NCI-H2171 (cell line): ENCODE measurements at places on chromosomes 3 and 15.
A peak's percentile ranks its signal among the peaks of the same experiment; 100 is the strongest.

DNA sequence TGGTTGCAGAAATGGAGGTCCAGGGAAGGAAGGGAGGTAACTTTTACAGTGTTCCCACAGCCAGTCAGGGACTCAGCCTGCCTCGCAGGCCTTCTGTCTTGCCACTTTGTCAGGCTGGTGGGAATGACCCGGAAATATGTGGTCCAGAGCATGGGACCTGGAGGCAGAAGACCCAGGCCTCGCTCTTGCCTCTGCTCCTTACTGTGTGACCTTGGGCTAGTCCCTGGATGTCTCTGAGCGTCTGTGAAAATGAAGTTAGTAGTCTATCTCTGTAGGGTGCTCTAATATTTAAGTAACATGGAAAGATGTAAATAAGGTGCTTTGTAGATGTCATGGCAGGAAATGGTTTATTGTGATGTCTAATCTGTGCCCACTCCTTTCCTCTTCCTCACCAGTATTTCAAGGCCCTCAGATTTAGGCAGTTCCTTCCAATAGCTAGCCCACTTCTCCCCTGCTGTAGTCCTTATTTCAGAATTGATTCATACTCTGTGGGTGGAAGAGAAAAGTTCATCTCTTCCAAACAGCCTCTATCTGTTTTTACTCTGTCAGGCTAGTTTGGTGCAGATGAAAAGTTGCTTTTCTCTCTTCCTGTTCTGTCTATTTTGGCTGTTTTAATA is 9.1 kb downstream of the CORO2B start:
- DNase-seq = no peak

DNA sequence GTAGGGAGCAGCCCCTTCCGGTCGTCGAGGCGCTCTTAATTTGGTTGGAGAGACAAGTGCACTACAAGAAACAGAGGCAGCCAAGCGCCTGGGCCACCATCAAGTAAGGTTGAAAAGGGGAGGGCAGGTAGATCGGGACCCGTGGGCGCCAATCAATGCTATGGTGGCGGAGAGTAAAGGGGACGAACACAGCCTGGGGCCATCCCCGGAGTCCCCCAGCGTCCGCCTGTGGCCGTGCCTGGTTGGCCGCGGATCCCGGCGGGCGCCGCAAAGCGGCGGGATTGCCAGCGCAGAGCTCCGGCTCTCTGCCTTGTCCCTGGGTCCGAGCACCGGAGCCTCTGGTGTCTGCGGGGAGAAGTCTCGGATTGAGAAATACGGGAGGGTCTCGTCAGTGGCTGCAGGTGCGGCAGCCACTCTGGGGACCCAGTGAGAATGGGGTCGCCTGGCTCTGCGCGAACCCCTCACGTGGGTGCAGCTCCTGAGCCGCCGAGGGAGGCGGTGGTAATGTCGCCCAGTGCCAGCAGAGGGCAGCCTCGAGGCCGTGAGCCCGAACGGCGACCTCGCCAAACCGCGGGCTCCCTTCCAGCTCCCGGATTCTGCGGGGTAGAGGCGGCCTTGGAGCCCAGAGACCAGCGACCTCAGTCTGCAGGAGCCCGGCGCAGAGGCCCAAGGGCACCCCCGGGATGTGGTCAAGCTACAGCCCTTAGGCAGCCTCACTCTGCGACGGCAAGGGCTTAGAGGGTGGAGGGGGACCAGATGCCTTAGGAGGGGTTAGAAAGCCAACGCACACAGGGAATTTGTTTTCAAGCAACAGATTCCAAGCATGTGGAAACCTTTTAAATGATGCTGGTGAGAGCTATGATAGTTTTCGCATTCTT is 10.8 kb downstream of the FOXL2 start:
- peak; percentile 47 for DNase-seq

GRCh38 chr15:61644550-61644949 is 415.4 kb upstream of the RORA start:
- no peak for DNase-seq

- DNase-seq = peak; percentile 2
These were observed 2.2 kb upstream of the DCAF1 start for GRCh38 chr3:51501833-51502561.

GRCh38 chr3:191350396-191351090 is 20.2 kb upstream of the UTS2B start:
- no peak for DNase-seq

GRCh38 chr15:75095594-75095993 is 72.2 kb downstream of the PPCDC start:
- no peak for DNase-seq

- no peak for DNase-seq
These were observed 604.8 kb downstream of the UNC13C start for GRCh38 chr15:54582863-54583643.

GRCh38 chr3:60079076-60079475 is 1029.3 kb upstream of the CFAP20DC start:
- DNase-seq = no peak

DNA sequence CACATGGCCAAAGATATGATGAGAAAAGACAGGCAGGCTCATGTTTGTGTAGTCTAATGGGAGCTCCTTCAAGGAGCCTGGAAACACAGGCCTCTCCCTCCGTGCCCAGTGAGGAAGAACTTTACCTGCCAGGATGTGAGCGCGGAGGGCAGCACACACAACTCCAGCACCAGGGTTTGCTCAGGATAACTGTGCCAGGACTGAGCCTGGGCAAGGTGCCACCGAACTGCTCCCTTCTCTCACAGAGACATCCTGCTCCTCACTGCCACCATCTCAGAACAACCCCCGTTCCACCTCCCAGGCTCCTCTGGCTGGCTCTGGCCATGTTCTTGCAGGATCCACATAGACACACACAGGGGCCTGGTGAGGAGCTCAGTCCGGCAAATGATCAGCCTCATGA is 87.4 kb downstream of the NUP210 start:
- DNase-seq = no peak

GRCh38 chr3:171695426-171695825 is 114.9 kb downstream of the PLD1 start:
- DNase-seq = no peak

- DNase-seq = no peak
These were observed 42.0 kb upstream of the MEIS2 start for GRCh38 chr15:37142371-37142770.

DNA sequence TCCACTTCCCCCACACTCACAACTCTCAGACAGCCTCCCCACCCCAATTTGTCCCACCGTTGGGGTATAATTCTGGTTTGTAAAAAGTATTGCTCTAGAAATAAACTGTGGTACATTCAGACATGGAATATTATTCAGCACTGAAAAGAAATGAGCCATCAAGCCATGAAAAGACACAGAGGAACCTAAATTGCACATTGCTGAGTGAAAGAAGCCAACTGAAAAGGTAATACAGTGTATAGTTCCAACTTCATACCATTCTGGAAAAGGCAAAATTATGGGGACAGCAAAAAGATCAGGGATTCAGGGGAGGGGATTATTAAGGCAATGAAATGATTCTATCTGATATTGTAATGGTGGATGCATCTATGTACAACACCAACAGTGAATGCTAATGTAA is 10.5 kb downstream of the ANXA2 start:
- no peak for DNase-seq

GRCh38 chr3:43001094-43001553 is 22.0 kb downstream of the GASK1A start:
- no peak for DNase-seq

DNA sequence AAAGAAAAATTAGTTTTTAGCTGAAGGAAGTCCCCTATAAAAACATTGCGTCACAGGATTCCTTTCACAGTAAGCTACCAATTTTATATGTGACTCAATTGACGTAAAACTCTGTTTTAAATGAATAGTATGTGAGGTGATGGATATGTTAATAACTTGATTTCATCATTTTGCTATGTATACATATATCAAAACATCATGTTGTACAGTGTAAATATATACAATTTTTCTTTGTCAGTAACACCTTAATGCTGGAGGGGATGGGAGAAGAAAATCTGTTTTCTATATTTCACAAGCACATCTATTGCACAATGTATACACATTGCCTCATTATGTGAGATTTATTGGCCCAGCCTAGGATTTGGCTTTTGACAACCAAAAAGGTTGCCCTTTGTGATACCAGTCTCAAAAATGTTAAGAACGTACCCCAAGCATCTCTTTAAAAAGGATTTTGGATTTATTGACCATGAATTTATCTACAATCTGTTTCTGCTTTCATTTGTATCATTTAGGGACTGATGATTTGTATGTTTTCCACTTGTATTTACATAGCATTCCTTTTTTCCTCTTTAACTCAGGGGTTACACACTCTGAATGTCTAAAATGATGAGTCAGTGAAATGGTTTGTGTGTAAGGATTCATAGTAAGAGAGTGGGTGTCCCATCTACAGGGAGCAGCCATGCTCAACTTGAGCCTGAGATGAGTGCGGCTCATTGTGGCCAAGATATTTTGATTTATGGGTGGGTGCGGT is 62.6 kb downstream of the CRTC3 start:
- no peak for DNase-seq

GRCh38 chr15:71391421-71392088 is 276.3 kb downstream of the THSD4 start:
- DNase-seq = no peak

GRCh38 chr15:71202712-71203111 is 87.4 kb downstream of the THSD4 start:
- DNase-seq = peak; percentile 81

- DNase-seq = no peak
These were observed 27.3 kb upstream of the FGD5 start for GRCh38 chr3:14791343-14791945.

DNA sequence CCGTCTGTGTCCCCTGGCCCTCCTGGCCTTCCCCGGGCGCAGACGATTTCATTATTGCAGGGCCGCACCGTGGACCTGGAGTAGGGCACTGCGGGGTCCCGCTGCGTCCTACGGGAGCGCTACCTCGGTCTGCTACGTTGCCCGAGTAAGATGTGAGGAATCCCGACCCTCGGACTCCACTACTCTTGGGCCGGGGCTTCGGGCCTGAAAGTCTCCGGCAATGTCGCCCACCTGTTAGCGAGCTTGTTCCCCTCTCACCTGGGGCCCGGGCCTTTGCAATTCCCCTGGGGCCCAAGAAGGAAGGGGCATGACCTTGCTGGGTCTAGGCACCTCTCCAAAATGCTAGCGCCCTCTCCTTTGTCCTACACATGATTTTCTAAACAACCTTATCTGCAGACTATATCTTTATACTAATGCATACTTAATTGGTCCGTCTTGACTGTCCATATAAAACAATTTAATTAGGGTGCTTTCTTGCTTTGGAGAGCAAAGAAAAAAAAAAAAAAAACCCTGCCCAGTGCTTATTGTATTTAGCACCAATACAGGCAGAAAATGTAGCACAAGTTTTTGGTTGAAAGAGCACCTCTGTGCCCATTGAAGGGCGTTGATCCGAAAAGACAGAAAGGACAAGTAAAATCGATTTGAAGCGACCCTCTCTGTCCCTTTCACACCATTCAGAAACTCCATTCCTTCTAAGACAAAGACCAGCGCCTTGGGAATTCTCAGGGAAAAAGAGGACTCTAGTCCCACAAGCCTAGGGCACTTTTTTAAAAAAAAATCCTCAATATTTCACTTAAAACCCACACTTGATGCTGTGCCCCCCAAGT is 7.0 kb upstream of the NR2F2 start:
- DNase-seq = no peak

GRCh38 chr3:42839616-42840015 is 30.4 kb downstream of the ACKR2 start:
- no peak for DNase-seq

DNA sequence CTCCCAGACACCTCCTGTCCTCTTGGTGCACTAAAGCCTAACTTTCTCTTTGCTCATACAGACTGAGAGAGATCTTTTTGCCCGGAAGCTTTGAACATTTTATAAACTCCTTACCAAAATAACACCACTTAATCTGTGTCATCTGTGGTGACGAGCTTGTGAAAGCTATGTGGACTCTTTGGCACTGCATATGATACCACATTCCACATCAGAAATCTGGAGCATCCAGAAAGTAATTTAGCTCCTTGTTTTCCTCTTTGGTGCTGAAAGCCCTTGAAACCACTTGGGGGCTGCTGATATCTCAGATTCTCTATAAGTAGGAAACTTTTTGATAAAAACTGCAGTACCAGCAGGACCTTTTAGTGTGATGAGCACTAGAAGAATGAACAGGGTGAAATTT is 128.3 kb downstream of the ALCAM start:
- DNase-seq = no peak

DNA sequence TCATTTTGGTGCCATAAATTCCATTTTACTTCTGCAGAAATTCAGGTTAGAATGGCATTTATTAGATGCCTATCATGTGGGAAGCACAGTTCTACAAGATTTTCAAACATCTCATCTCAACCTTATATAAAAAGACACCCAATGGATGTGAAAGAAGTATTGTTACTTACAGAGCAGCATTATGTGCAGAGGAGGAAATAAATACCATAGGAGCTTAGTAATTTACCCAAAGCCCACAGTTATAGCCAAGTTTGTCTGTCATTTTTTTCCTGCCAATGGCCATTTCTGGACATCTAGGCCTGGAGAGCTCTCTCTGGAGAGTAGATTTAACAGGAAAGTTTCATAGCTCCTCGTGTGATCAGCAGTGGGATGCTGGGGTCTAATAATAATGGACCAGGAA is 659.4 kb upstream of the NAALADL2 start:
- no peak for DNase-seq

- DNase-seq = no peak
These were observed 90.0 kb downstream of the STT3B start for GRCh38 chr3:31622636-31623288.

GRCh38 chr15:92205255-92205739 is 188.4 kb upstream of the ST8SIA2 start:
- DNase-seq = no peak

- DNase-seq = no peak
These were observed 18.3 kb downstream of the TMED3 start for GRCh38 chr15:79329171-79329611.

- DNase-seq = peak; percentile 18
These were observed 1270.8 kb downstream of the ROBO1 start for GRCh38 chr3:78497021-78497420.

DNA sequence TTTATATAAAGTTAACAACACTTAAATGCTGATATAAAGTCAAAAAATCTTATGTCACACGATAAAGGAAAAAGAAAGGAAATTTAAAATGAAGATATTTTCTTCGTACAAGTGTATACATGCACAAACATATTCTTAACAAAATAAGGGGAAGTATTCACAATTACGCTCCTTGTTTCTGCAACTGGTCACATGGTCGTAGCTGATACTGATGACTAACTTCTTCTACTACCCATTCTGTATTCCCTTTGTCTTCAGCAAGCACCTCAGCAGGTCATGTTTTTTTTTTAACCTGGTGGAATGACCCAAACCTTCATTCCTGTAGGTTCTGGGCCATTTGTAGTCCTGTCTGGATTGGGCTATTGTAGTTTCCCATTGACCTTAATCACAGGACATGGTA is 30.0 kb upstream of the CMTM8 start:
- DNase-seq = no peak

- peak; percentile 50 for DNase-seq
These were observed at the start of gene ALDH1L1 for GRCh38 chr3:126180477-126181397. Gene ALDH1L1, minus strand, starts transcription at chr3:126180586. Its CDS starts 19,607 bp downstream, at chr3:126160979.
